BE2C (cell line): ENCODE measurements at places on chromosomes 12 and 14.

- DNase-seq: no peak
These were observed 973.3 kb downstream of the BCL11B start for GRCh38 chr14:98298481-98299244.

DNA sequence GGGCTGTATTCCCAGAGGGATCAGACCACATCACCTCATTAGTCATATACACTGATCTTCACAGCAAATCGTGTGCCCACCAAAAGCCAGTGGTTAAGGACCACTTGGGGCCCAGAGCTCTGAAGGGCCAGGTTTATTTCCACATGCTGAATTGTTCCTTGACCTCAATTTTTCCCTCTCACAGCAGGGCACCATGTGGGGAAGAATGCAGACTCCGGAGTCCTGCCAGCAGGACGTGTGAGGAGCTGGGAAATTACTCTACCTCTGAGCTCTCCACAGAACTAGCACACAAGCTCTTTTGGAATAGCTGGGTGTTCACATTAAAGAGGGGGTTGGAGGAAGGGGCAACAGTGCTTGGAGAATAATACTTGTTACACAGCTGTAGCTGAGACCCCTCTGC lies 57.6 kb upstream of the SEL1L start:
- no peak for DNase-seq

DNA sequence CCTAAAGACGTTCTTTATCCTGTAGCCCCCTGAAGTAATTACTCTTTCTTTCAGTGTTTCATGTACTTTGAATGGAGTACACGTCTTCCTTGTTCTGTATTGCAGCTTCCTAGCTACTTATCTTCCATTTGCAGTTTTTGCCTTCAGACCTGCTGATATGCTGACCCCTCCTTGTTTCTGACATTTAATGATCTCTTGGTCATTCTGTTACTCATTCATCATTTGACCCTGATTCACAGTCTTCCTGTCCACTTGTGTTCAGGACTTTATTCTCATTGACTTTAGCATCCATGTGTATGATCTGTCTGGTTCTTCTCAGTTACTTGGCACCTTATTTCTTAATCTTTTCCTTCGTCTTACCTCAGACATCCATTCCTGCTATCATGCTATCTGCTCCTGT lies 22.2 kb downstream of the CPSF2 start:
- no peak for DNase-seq

DNA sequence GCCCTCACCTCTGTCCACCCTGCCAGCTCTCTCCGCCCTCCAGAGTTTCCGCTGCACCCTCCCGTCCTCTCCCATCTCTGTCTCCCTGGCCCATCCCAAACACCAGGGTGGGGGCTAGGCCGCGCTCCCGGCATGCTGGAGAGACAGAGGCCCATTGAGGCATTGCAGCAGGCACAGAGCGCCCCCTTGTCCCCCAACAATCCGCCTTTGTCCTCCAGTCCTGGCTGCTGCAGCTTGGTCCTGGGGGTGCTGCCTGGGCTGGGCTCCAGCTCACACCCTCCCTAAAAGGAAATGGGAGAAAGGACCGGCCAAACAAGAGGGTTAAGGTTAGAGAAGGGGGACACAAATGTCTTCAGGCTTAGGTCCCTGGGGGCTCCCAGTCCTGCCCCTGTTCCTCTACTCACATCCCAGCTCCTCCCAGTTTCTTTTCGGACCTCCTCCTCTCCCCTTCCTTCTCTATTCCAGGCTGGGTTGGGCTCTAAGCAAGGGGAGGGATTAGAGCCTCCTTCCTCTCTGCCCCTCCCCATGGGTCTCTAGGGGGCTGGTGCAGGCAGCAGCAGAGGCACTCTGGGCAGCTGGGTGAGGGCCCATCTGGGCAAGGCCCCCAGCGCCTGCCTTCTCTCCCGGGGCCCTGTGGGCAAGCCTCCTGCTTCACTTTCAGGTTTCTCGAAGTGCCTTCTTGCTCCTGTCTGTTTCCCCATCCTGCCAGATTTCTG lies at the start of gene CMTM5:
Gene CMTM5 (plus strand): TSS at position 565 of the 716 bp plus-strand sequence. CDS start 206 bp downstream, outside the sequence.
- DNase-seq: no peak

- DNase-seq: no peak
These were observed 3.0 kb upstream of the LGALS3 start for GRCh38 chr14:55126034-55126433.

- DNase-seq: peak; percentile 51
These were observed 260.8 kb downstream of the RASSF9 start for GRCh38 chr12:85575120-85576096.

DNA sequence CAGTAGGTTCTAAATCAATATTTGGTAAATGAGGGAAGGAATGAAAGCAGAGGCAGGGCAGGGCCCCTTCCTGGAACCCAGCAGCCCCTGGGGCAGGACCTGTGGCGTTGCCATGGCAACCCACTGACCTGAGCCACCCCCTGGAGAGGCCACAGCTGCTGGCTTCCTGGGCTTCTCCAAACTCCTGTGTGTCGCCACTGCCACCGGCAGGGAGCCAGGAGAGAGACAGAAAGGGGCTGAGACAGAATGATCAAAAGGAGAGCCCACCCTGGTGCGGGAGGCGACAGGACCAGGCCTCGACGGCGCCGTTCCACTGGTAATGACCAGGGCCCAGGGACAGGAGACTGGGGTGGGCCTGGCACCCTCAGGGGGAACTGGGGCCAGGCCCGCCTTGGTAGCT lies 18.2 kb downstream of the RFX4 start:
- DNase-seq: no peak

GRCh38 chr12:2783936-2784600 lies 10.7 kb upstream of the FKBP4 start:
- peak; percentile 71 for DNase-seq

GRCh38 chr14:94372021-94372605 lies 16.3 kb downstream of the SERPINA1 start:
- no peak for DNase-seq

DNA sequence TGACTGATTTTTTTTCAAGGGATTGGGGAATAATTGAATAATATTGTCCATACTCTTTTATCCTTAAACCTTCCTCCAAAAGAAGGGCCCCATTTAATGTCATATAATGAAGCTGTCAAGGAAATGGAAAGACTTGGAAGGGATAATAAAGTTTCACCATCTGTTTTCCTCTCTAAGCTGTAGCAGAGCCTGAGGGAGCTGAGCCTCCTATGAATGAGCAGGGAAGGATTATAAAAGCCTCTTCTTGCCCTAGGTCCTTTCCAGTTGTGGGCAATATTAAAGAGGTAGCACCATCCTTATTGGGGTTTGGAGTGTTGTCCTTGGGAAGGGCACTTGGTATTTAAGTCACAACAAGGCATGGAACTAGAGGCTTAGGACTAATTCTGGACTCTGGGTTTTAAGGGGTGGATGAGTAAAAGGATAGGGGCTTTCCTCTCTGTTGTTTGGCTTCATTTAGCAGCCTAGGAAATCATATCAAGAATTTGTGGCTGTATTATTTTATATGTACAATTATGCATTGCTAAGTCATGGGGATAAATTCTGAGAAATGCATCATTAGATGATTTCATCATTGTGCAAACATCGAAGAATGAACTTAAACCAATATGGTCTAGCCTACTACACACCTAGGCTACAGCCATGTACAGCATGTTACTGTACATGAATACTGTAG lies 408.5 kb upstream of the DCN start:
- DNase-seq: no peak

- DNase-seq: no peak
These were observed 7.8 kb downstream of the KMT5A start for GRCh38 chr12:123391546-123392343.

- no peak for DNase-seq
These were observed 17.9 kb upstream of the PTGR2 start for GRCh38 chr14:73833530-73834260.

GRCh38 chr14:55706365-55706684 lies 126.3 kb downstream of the KTN1 start:
- DNase-seq: no peak

DNA sequence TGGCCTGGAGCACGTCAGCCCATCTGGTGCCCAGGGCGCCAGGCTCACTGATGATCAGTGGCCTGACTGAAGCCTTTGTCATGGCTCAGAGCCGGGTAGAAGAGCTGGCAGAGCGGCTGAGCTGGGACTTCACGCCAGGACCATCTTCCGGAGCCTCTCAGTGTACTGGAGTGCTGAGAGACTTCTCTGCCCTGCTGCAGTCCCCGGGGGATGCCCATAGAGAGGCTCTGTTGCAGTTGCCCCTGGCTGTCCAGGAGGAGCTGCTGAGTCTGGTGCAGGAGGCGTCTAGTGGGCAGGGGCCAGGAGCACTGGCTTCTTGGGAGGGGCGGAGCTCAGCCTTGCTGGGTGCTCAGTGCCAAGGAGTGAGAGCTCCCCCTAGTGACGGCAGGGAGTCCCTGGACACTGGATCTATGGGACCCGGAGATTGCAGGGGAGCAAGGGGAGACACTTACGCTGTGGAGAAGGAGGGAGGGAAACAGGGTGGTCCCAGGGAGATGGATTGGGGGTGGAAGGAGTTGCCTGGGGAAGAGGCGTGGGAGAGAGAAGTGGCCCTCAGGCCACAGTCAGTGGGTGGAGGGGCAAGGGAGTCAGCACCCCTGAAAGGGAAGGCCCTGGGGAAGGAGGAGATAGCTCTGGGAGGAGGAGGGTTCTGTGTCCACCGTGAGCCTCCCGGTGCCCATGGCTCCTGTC lies 2.0 kb downstream of the KHNYN start:
- DNase-seq: peak; percentile 96
